ENCODE measurements at places on chromosomes 11 and 22.
A peak's percentile ranks its signal among the peaks of the same experiment; 100 is the strongest.

- DNase-seq = peak; percentile 26
These were observed 296.6 kb downstream of the LUZP2 start for GRCh38 chr11:24793479-24793878.

- no peak for DNase-seq
These were observed 85.2 kb upstream of the IGLL5 start for GRCh38 chr22:22802339-22802970.

DNA sequence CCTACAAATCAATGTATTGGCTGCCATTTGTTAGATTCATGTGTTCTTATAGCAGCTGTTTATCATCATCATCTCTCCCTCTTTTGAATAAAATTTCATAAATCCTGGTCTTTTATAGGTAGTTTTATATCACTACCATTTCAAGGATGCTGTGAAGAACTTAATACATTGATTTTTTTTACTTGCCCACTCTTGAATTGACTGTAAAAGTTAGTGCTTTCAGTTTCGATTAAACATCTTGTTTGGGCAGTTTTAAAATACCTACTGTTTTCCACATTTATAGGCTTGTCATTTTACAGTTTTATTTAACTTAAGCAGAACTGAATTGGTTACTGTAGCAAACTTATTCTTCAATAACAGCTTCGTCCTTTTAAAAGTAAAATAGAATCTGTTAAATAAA, 59.5 kb downstream of the TTC17 start:
- DNase-seq = no peak

DNA sequence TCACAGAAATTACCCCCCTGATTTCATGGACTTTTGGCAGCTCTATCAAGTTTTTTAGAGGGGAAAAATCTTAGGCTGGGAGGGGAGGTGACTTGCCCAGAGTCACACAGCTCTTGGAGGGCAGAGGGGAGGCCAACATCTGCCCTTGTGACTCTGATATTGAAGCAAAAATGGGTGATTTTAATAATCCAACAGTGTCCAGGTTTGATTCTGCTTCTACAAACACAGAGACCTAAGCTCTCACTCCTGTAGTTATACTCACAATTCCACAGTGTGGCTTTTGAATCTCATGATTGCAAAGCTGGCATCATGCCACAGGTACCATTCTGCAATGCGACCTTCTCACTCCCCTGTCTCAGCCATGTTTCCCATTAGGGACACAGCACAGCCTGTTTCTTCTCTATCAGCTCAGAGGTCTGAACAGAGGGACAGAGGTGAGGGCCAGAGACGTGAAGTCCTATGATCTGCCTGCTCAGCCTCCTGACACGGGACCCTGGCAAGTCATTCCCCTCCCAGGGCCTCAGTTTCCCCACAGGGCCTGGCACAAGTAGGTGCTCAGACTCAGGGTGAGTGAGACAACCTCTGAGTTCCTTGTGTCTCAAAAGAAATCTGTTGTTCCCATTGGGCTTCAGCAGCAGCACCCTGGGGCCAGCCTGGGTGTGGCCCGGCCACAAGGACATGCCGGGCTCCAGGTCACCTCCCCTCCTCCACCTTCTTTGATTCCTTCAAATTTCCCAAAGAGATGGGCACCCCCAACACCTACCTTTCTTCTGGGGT, 766 bp downstream of the APOL2 start:
- peak; percentile 56 for DNase-seq

GRCh38 chr11:128305588-128305987, 281.8 kb downstream of the ETS1 start:
- DNase-seq = no peak

DNA sequence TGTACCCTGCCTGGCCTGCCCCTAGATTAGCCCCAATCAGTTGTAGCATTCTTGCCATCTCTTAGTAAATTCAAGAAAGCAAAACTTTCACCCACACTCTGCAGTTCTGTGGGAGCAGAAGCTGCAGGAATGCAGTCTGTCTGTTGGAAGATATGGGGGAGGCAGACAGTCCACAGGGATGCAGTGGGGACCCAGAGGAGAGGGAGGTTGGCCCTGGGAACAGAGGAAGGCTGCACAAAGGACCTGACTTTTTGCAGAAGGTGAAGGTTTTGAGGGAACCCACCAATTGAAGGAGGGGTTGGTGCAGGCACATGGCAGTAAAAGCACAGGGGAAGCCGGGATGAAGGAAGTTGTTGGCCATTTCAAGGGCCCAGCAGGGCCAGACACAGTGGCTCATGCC, 16.5 kb downstream of the SNAP29 start:
- no peak for DNase-seq

- DNase-seq = no peak
These were observed 146.5 kb downstream of the GRIK4 start for GRCh38 chr11:120658071-120658423.

- no peak for DNase-seq
These were observed 258.4 kb upstream of the TENM4 start for GRCh38 chr11:79699246-79699645.

DNA sequence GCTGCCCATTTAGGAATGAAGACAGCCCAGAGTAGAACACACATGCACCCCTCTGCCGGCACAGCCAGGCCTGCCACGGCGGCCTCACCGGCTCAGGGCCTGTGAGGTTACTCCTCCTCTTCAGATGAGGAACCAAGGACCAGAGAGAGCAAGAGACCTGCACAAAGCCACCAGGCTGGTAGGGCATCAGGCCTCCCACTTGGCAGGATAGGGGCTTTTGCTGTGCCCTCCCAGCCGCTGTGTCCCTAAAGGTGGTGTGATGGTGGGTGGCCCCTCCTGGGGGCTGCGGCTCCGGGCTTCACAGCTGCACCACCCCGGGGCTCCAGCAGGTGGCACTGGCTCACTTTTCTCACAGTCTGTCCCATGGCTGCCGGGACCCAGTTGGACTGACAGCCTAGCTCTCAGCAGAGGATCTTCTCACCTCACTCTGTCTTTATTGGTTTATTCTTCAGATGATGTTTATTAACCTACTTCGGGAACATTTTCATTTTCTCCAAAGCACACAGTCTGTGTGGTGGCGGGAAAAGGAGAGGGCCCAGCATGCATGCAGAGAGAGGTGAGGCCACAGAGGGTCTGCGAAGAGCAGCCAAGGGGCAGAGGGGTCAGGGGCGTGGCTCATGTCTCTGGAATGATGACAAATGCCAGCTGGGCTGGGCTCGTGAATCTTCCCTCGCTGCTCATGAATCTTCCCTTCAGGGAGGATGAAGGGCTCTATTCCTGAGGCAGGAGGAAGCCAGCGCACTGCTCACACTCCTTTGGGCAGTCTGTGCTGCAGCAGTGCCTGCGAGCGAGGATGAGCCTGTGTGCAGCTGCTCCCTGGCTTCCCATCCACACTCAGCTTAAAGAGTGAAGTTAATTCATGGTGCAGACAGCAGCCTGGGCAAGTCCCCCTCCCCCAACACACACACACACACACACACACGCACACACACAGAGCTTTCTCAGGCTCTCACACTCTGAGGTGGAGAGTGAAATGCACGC, 101.1 kb upstream of the PITPNB start:
- DNase-seq = peak; percentile 80

DNA sequence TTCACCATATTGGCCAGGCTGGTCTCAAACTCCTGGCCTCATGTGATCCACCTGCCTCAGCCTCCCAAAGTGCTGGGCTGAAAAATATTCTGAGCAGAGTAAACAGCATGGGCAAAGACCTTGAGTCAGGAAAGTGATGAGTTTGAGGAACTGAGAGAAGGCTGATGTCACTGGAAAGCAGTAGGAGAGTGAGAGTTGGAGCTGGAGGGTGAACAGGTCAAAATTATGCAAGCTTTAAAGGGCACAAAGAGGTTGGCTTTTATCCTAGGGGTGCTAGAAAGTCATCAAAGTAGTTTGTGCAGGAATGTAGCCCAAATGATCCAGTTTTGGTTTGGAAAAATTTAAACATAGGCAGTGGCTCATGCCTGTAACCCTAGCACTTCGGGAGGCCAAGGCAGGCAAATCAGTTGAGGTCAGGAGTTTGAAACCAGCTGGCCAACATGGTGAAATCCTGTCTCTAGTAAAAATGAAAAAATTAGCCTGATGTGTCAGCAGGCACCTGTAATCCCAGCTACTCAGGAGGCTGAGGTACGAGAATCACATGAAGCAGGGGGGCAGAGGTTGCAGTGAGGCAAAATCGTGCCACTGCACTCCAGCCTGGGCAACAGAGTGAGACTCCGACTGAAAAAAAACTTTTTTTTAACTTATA, 44.7 kb upstream of the CXCR5 start:
- no peak for DNase-seq

GRCh38 chr22:31615491-31615860, 46.5 kb downstream of the PISD start:
- no peak for DNase-seq

DNA sequence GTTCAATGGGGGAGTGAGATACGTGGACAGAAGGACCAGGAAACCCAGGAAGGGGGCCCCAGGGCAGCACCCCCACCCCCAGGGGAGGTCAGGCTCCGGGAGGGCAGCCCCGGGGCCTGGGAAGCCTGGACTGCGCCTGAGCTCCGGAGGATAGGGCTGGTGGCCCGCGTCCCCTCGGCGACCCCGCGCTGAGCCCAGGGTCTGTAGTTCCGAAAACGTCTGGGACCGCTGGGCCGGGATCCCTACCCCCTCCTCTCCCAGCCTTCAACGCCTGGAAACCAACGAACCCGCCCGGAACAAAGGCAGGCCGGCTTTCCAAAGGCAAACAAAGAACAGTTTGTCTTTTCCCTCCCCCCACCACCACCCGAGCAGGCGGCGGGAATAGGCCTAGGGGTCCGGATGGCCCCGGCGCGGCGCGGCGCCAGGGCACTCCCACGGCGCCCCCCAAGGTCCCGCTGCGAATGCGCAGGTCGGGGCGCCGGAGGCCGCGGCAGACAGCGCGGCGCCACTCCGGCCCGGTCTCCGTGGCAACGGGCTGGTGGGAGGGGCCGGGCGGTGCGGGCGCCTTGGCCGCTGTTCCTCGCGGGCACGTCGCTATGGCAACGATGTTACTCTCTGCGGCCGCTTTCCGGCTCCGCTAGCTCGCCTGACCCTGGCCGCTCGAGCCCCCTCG, 58.5 kb downstream of the IGLL1 start:
- peak; percentile 98 for DNase-seq

DNA sequence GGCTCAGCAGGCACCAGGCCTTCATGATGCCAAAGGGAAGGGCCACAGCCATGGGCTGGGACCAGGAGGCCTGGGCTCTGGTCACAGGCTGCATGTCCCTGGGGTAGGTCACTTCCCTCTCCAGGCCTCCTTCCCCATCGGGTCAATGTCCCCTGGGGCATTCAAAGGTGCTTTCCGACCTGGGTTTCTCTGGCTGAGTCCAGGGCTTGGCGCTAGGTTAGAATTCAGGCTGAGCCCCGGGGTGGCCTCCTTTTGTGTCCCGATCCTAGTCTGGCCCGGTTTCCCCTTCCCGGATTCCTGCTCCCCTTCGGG, 12.2 kb downstream of the MAFF start:
- DNase-seq = no peak

DNA sequence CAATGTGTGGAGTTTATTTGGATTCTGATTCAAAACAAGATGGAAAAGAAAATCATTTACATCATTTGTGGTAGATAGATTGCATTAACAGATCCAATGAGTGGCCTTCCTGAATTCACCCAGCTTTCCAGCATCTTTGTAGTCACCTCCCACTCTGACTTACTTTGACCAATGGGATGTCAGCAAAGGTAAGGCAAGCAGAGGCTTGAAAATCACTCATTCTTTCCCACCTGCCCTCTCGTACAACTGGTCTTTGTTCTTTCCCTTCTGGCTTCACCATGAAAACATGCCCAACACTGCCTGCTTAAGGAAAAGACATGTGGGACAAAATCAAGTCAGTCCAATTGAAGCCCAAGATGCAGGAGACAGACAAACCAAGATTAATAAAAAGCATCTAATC, 202.1 kb downstream of the TTC28 start:
- DNase-seq = no peak

DNA sequence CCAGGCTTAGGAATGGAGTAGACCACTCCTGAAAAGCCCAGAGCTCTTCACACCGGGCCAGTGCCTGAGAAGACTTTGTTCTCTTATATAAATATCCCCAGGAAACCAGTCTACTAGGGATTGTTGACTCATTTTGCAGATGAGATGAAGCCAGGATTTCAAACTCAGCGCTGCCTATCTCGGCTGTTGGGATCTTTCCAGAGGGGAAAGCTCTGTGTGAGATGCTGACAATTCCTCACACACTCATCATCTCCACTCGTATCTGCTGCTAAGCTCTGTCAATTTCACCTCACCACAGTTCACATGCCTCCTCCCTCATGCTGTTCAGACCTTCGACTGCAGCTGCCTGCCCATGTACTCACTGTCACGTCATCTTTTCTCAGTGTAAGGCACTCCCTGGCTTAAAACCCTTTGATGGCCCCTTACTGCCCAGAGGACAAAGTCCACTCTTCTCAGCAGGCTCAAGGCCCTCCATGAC, 12.5 kb downstream of the USH1C start:
- DNase-seq = peak; percentile 30

- DNase-seq = no peak
These were observed 2120.6 kb upstream of the RAG2 start for GRCh38 chr11:38718659-38719058.

DNA sequence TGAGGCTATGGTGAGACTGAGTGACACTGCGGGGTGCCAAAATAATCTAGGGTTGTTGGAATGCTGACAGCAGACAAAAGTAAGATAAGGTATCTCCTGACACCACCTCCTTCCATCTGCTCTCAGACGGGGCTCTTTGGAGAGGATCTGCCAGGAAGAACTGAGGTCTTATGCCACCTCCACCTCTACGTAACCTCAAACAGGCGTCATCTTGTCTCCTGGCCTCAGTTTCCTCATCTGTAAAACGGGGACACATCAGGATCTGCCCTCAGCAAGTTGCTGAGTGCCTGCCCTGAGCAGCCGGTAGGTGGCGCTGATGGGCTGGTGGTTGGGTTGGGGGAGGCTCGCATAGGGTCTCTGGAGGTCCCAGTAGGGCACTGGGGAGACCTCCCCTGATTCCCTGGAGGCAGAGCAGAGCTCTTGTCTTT, 1.7 kb upstream of the MYEOV start:
- DNase-seq = peak; percentile 55

DNA sequence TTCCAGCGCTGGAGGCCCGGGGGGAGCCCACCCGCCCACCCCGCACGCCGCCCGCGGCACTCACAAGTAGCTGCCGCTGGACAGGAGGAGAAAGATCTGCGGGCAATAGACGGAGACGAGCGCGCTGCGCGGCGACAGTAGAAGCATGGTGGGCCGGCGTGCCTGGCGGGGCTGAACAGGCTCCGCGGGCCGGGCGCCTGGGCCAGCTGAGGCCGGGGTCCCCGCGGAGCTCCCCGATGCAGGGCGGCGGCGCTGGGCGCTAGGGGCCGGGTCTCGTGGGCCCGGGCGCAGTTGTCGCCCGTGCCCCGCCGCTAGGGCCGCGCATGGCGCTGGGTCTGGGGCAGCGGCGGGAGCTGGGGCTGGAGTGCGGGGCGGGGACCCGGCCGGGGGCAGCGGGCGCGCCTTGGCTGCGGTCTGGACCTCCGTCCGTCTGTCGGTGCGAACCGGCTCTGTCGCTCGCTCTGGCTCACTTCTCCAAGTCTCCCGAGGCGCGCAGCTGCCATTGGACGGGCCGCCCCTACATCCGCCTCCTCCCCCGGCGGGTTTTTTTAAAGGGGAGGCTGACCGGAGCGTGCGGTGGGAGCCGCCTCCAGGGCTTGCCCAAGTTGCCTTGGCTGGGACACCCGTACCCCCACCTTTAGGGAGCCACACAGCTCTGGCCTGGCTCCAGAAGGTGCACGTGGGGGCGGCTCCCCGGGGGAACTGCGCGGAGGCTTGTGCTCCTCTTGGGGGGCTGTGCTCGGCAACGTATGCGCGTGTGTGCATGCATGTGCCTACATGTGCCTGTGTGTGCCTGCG, 4.7 kb downstream of the WNT7B start:
- DNase-seq = peak; percentile 36

Measured in adipocyte (in vitro differentiated cells).